MCF 10A (cell line): ENCODE measurements at places on chromosomes 2 and 18. TPM values are rescaled to one million over a fixed set of nuclear protein-coding genes. Genes with fewer than 3 reads are reported as not detected.

DNA sequence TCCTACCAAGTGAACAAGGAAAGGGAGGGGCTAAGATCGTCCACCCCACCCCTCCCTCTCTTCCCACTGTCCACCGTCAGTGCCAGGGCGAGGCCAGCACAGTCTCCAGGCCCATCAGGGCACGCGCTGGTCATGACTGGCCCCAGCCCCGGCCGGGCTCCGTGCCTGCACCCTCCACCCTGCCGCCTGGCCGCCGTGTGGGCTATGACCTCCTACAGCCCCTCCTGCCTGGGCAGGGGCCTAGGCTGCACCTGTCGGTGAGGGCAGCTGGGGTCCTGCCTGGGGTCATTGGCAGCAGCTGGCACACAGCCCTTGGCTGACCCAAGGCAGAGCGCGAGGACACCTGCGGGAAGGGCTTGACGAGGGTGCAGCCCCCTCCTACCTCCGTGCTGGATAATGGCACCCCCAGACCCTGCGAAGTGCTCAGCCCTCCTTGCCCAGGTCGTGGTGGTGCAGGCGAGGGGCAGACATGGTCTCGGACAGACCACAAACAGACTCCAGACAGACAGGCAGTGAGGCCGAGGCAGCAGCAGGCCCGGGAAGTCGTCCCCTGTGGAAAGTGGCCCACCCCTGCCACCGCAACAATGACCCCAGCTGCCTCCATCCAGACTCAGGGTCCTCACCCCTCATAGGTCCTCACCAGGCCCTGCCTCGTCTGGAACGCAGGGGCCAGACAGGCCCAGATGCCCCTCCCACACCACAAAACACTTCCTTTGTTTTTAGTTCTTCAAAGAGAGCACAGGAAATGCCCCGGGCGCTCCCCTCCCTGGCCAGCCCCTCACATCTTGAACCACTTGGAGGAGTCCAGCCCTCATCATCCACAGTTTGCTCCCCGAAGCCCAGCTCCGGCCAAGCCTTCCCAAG, 43.1 kb upstream of the GPC1 start:
- no peaks in the 10 kb centered on the region for H3K27me3 ChIP-seq
- peaks cover 6% of the 10 kb centered on the region for H3K36me3 ChIP-seq
- peaks cover 5% of the 10 kb centered on the region for H3K4me1 ChIP-seq
- no peak overlapping the region for H3K4me3 ChIP-seq

- H3K4me1 ChIP-seq, result peaks cover 7% of the 10 kb centered on the region
- peaks cover 10% of the 10 kb centered on the region for H3K36me3 ChIP-seq
- no peak overlapping the region for H3K27ac ChIP-seq
These were observed 7.2 kb upstream of the CTDSP1 start for GRCh38 chr2:218392459-218392858.

- no peak overlapping the region for H3K4me3 ChIP-seq
- H3K27ac ChIP-seq, result no peak overlapping the region
- no peaks in the 10 kb centered on the region for H3K36me3 ChIP-seq
- no peak for DNase-seq
- no peaks in the 10 kb centered on the region for H3K4me1 ChIP-seq
These were observed 21.5 kb upstream of the GPC1 start for GRCh38 chr2:240413813-240414429.

DNA sequence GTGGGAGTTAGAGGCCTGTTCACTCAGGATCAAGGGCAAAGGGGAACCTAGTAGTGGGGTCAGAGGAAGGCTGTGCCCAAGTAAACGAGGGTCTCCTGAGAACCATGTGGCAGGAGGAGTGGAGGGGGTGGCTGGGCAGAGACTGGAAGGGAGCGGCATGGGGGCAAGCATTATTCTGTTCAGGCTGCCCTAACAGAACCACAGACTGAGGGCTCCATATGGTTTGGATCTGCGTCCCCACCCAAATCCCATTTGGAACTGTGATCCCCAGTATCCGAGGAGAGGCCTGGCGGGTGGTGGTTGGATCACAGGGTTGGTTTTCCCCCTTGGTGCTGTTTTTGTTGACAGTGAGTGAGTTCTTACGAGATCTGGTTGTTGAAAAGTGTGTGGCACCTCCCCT, 287.0 kb downstream of the PHLPP1 start:
- no peak overlapping the region for H3K4me3 ChIP-seq
- no peak overlapping the region for H3K27ac ChIP-seq
- H3K4me1 ChIP-seq, result peaks cover 14% of the 10 kb centered on the region
- H3K36me3 ChIP-seq, result no peaks in the 10 kb centered on the region
- no peak for DNase-seq
- peaks cover 20% of the 10 kb centered on the region for H3K27me3 ChIP-seq

DNA sequence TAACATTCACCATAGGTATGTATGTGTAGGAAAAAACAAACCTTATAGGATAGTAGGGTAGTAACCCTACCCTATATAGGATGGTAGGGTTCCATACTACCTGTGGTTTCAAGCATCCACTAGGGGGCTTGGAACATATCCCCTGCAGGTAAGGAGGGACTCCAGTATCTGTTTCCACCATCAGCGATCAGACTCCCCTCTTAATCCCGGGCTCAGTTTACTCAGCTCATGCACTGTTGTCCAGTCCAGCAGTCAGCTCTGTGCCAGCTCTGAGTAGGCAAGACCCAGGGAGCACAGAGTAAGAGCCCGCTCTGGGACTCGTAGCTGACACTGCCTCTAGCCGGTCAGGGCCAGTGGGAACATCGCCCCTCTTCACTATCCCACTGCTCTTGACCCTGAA, 61.7 kb downstream of the MEX3C start:
- H3K27ac ChIP-seq, result peak overlapping the region; percentile 97
- DNase-seq, result peak; percentile 48
- H3K4me3 ChIP-seq, result peak overlapping the region; percentile 85
- H3K27me3 ChIP-seq, result no peaks in the 10 kb centered on the region

The CNNM3 gene
- total RNA-seq, result 9.1 and 9.9 TPM in 2 replicates
